ENCODE measurements at places on chromosomes 3 and 15. TPM values are rescaled to one million over a fixed set of nuclear protein-coding genes. Genes with fewer than 3 reads are reported as not detected.

DNA sequence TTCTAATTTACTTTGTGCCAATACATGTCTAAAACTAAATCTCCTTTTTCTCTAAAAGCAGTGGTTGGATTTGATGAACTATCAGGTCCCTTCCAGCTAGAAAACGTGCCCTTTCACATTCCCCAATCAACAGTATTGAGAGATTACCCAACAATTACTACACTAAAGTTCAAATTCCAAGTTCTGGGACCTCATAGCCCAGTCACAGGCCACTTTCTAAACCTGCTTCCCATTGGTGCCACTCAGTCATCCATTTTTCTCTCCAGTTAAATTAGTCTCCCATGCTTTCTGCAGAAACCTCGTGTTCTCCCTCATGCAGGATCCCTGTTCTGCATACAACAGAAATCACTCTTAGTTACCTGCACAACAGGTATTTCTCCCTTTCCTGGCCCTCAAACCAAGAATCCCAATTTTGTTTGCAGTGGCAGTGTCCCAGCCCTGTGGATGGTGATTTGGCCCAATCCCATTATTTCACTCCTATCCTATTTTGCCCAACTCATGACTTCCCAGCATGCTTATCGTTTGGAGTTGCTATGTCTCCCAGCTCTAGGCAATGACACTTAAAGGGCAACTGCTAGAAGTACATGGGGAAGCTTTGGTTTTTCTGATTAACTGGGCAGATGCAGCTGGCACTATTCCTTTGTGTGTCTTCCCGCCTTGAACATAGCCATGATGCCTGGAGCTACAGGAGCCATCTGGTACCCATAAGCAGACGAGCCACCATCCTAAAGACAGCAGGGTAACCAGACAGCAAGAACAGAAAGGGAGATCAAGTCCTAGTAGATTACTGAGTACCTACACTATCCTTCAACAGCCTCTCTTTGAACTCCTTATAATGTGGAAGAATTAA, 224.2 kb downstream of the MINAR1 start:
- DNase-seq = no peak

PRSS50 gene
- not detected for total RNA-seq

- DNase-seq = no peak
These were observed 33.4 kb downstream of the FGD5 start for GRCh38 chr3:14852058-14852594.

DNA sequence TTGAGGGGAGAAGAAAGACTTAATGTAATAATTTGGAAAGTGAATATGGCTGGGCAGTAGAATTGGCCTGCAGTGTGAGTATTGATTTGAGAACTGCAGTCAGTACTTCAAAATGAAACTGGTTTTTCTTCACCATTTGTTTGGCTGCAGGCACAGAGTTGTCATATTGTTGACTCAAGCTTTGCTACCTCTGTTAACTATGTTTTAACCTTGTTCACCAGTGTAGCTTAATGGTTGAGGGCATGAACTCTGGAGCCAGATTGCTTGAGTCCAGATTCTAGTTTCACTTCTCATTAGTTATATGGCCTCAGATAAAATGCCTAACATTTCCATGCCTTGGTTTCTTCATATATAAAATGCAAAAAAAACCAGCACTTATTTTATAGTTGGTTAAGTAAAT, 64.1 kb downstream of the CFAP44 start:
- DNase-seq = peak; percentile 58

- DNase-seq = no peak
These were observed 137.4 kb upstream of the UBP1 start for GRCh38 chr3:33577588-33577987.

LDHAL6B gene
- not detected for total RNA-seq

ELL3 gene
- 11.6 TPM for total RNA-seq

DNA sequence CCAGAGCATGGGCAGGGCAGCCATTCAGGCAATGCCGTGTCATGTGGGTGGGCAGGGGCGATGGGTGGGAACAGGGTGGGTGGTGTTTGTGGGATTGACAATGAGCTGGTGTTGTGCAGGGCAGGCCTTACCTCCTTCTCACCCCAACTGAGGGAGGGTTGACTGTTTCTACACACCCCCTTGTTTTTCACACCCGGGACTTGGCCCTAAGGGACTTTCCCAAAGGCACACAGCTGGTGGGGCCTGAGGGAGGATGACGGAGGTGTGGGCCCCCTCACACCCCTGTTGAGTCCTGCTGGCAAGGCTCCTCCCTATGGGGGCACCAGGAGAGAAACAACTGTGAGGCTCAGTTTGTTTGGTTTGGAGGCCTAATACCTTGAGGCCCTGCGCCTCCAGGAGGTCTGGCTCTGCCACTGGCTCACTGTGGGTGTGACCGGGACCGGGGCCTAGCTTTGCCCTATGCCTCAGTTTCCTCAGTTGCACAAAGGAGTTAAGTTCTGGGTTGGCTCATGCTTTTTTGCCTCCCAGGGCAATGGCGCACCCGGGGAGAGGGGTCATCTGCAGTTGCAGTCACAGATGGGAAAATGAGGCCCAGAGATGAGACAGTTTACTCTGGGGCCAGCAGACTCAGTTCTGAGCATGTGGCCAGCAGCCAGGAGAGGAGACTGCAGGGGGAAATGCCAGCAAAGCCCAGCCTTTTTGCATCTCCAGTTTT, 5.1 kb upstream of the DNAH1 start:
- no peak for DNase-seq

GRCh38 chr15:83158393-83158792, 49.2 kb downstream of the HDGFL3 start:
- peak; percentile 30 for DNase-seq

GRCh38 chr3:141940194-141940776, 63.8 kb downstream of the ATP1B3 start:
- peak; percentile 91 for DNase-seq

GRCh38 chr3:13051066-13051465, 22.2 kb downstream of the IQSEC1 start:
- no peak for DNase-seq

- no peak for DNase-seq
These were observed 32.7 kb downstream of the HDC start for GRCh38 chr15:50232791-50233190.

HDC gene
- total RNA-seq = not detected

DNA sequence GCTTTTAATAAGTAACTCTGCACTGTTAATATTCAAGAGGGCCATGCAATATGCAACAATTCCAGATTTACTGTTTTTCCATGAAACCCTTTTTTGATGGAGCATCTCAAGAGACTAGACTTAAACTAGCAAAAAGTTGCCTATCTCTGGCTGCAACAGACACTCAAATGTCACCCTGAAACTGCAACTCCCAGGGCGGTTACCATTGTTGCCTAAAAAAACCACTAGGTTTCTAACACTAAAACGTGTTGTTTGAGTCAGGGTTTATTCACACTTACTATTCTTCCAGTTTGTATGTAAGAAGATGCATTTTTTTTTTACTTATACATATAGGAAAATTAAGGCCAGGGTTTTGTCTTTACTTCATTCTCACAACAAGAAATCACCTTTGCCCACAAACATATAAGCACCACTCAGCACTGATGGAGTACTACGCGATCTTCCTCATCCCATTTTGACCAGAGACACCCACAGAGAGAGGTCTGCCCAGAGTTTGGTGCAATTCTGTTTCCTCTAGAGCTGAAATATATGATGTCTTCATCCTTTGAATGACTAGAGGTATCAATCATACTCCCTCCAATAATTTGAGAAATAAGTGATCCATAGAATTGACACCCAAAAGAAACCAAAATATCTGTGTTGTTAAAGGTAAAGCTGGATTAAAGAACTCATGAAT, 124.0 kb upstream of the SNTN start:
- DNase-seq = no peak

GRCh38 chr3:13653631-13654279, 104.8 kb downstream of the FBLN2 start:
- no peak for DNase-seq

LRRC2 gene
- 0.17 TPM for total RNA-seq

HES1 gene
- 9.4 TPM for total RNA-seq

COX17 gene
- total RNA-seq = 11.4 TPM

- DNase-seq = no peak
These were observed 336.0 kb downstream of the VGLL3 start for GRCh38 chr3:86654806-86655460.

- peak; percentile 9 for DNase-seq
These were observed 212.7 kb upstream of the PPP2R3A start for GRCh38 chr3:135752851-135753250.

GRCh38 chr3:150061288-150062024, 90.8 kb upstream of the PFN2 start:
- no peak for DNase-seq

- DNase-seq = peak; percentile 25
These were observed 125.0 kb upstream of the MEF2A start for GRCh38 chr15:99440551-99441443.

GRCh38 chr3:172369590-172370259, 78.5 kb downstream of the GHSR start:
- no peak for DNase-seq

- no peak for DNase-seq
These were observed 287.6 kb downstream of the IL5RA start for GRCh38 chr3:2822611-2823010.

DNA sequence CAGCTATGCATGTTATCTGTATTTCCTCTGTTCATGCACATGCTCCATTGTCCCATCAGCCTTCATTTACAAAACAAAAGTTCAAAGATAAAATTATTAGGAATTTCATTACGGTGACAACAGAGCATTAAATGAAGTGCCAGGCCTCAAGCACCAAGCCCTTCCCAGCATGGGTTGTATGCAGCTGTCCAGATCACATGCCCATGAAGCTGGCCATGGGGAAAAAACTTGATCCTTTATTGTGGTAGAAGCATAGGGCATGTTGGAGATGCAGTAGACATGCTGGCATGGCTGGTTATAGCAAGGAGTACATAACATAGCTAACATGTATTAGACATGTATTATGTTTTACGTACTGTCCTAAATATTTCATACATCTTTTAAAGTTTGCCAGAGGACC, 4.1 kb upstream of the THRB start:
- DNase-seq = no peak

NEIL1 gene
- 12.7 TPM for total RNA-seq

DNA sequence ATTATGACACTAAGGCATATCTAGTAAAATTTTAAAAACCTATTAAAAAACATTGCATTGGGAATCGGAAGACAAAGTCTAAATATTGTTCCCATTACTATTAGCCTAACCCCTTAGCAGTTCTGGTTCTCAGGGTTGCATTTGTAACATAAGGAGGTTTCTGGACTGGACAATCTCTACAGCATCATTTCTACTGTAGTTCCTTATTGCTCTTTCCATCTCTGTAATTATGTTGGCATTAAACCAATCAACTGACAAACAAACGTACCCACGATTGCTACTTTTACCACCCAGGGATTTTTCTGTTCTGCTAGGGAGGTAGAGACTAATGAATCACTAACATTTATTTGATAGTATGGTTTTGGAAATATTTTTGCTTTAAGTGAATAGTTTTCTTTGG, 190.8 kb downstream of the CBLB start:
- DNase-seq = no peak

DNA sequence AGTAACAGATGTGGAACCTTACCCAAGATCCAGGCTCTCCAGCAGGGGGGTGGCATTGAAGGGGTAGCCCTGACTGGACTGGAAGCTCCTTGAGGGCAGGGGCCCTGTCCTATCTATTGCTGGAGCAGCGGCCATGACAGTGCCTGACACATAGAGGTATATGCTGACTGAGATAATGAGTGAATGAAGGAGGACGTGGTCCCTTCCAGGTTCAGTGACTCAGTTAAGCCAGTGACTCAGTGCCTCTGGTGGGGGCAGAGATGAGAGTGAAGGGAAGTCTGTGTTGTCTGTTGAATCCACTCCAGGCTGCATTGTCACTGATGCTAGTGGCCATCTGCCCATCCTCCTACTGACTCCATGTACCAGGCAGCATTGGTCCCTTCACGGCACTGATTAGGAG, 13.0 kb upstream of the CTXND1 start:
- no peak for DNase-seq

- no peak for DNase-seq
These were observed 1.8 kb downstream of the BCL6 start for GRCh38 chr3:187743195-187744141.

SCAANT1 gene
- not detected for total RNA-seq

- no peak for DNase-seq
These were observed 5.9 kb downstream of the EPHA3 start for GRCh38 chr3:89113344-89113743.

FAIM gene
- 35.9 TPM for total RNA-seq

DNA sequence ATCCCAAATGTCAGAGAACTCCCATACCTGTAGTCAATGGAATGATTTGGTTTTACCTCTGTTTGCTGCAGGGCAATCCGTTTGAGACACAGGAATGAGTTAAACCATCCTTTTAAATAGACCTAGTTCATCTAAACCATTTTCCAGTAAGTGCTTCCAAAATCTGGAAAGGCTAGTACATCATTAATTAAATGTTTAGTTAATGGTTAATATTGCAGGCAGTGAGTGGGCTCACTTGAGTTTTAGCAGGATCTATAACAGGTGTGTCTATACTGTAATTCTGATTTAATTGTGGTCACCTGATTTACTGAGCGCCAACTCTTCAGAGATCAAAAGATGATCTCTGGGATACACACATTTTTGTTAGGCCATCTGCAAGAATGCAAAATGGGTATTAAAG, 353.9 kb upstream of the ROPN1 start:
- peak; percentile 52 for DNase-seq

FANCI gene
- 32.1 TPM for total RNA-seq

PLD1 gene
- total RNA-seq = 20.4 TPM

GRCh38 chr3:132730891-132731580, 8.8 kb upstream of the NPHP3 start:
- DNase-seq = peak; percentile 64

- DNase-seq = peak; percentile 63
These were observed 8.5 kb downstream of the TGFBR2 start for GRCh38 chr3:30614943-30615342.

DNA sequence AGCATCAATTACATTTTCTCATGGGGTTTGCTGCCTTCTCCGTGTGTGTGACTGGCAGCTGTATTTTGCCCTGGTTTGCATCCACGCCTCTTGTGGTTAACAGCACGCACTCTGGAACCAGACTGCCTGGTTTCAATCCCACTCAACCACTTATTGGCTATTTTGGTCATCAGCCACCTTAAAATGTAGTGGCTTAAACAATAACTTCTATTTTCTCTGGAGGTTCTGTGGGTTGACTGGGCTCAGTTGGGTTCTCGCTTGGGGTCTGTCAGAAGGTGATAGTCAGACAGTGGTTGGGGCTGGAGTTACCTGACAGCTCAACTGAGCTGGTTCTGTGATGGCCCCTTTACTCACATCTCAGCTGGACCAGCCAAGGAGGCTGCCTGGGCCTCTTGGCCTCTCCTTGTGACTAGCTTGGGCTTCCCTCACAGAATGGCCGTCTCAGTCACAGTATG, 36.8 kb downstream of the EHD4 start:
- no peak for DNase-seq

AMIGO3 gene
- total RNA-seq = not detected

- DNase-seq = no peak
These were observed 74.1 kb upstream of the SYN2 start for GRCh38 chr3:11930084-11930483.

- DNase-seq = no peak
These were observed 92.9 kb downstream of the LRRC3B start for GRCh38 chr3:26715431-26715830.

GRCh38 chr15:25849157-25849921, 13.8 kb downstream of the ATP10A start:
- peak; percentile 76 for DNase-seq

GRCh38 chr3:123343296-123344174, 105.4 kb downstream of the ADCY5 start:
- no peak for DNase-seq

GRCh38 chr15:58288592-58288991, 143.2 kb upstream of the LIPC start:
- DNase-seq = no peak

- no peak for DNase-seq
These were observed 553 bp upstream of the TNNC1 start for GRCh38 chr3:52454250-52454937.

THBS1 gene
- total RNA-seq = 2,616 TPM

GRCh38 chr3:157180262-157180661, 20.3 kb upstream of the CCNL1 start:
- no peak for DNase-seq

Data from renal cortical epithelial cell (primary cell).